ENCODE measurements at places on chromosomes 5 and 9.

- peak; percentile 5 for DNase-seq
These were observed 1275.4 kb upstream of the CDH18 start for GRCh38 chr5:21263361-21263760.

DNA sequence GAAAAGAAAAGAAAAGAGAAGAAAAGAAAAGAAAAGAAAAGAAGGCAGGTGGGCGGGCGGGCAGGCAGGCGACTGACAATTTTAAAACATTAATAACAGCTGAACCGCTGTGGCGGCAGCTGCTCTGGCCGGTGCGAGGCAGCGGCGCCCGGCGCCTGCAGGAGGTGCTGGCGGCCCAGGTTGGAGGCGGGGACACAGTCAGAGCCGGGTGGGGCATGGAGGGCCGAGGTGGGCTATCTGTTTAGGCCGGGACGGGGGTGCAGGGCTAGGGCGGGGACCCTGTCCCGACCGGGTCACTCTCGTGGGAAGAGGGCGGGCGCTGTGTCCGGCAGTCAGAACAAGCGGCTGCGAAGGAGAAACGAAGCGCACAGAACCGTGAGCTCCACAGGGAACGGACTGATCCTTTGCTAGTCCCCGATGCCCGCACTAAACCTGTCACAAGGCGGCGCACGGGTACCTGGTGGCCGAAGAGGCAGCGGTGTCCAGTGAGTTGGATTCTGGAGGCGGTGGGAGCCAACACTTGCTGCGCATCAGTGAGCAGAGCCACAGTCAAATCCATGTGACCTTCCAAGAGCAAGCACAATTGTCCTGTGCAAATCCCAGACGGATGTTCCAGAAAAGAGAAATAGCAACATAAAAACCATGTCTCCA lies 13.6 kb upstream of the ALDOB start:
- DNase-seq: no peak

DNA sequence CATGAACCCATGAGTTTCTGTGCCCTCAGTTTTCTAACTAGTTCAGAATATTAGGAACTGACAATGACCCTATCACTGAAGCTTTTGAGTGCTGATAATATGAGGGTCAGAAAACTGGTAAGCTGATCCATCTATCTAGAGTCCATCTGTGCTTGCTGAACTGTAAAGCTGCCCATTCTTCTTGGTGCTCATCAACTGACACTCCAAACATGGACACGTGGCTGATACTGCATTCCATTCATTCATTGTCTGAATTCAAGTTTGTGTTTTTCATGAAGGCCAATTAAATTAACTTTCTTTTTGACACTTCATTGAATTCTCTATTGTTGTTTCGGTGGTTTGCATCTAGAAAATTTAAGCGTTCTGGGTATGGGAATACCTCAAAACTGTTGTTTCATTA lies 17.6 kb downstream of the NREP start:
- DNase-seq: no peak

- no peak for DNase-seq
These were observed 111.4 kb downstream of the CCDC192 start for GRCh38 chr5:127814588-127814973.

DNA sequence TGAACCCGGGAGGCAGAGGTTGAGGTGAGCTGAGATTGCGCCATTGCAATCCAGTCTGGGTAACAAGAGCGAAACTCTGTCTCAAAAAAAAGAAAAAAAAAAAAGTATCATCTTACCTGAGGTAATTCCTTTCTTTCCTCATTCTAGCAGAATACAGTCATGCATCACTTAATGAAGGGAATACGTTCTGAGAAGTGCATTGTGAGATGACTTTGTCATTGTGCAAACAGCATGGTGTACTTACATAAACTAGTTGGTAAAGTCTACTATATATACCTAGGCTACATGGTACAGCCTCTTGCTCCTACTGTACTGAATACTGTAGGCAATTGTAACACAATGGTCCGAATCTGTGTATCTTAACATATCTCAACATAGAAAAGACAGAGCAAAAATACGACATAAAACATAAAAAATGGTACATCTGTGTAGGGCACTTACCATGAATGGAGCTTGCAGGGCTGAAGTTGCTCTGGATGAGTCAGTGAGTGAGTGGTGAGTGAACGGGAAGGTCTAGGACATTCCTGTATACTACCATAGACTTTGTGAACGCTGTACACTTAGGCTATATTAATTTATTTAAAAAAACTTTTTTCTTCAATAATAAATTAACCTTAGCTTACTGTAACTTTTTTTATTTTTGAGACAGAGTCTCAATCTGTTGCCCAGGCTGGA lies 100.4 kb downstream of the GLDC start:
- no peak for DNase-seq

GRCh38 chr9:91755761-91756509 lies 194.1 kb downstream of the ROR2 start:
- DNase-seq: no peak

DNA sequence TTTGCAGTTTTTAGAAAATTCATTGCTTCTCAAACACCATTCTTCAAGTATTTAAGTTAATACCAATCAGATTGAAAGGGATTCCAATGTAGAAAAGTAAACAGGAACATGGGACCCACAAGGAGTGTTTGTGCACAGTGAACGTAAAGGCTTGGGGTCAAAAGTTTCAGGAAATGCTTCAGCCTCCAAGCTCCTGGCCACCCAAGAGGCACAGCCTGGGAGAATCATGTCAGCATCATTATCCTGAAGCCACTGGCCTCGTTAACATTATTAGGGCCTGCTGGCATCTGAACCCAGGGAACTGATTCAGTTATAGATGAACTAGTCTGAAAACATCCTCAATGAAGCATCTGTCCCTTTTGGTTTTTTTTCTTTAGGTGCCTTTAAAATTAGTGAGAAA lies 122.9 kb downstream of the NXNL2 start:
- no peak for DNase-seq

DNA sequence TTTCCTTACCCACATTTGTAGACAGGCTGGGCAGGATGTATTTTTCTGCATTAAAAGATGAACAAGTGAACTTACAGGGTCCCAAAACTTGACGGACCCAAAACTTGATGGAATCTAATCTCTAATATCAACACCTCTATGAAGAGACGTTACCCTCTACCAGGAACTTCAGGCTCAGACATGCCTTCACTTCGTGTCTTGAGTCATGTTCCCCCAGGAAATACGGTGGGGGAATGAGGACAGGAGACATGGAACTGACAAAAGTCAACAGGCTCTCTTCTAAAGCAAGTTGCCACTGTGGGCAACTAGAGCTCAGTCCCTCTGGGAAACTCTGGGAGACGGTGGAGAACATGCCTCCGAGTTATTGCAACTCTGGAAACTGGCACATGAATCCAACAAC lies 196.1 kb downstream of the PAPPA start:
- no peak for DNase-seq

GRCh38 chr5:112795944-112796678 lies 58.4 kb downstream of the APC start:
- DNase-seq: no peak

DNA sequence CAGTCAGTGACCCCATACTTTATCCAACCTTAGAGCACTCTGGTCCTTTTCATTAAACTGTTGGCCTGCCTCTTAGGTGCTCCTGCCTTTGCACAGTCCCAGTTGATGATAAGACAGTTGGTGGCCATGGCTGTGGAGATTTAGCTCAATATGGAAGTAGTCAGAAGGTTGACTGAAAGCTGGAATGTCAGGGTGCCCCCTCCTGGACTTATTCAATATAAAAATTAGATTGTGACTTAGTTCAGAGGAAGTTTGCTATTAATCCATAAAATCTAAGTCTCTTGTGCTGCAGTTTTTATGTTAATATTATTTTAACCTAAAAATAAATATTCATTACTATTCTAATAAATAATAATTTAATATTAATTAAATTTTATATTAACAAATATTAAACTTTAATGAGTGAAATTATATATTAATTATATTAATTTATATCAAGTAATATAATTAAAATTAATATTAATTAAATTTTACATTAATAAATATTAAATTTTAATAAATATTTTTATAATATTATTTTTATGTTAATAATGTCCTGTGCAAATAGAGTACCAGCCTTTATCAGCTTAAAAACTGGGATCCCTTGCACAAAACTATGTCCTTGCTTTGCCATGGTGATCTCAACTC lies 77.7 kb upstream of the ADAMTSL1 start:
- DNase-seq: peak; percentile 13

- no peak for DNase-seq
These were observed 100.6 kb downstream of the KIAA0825 start for GRCh38 chr5:94517490-94518488.

GRCh38 chr9:6893350-6894131 lies 135.8 kb downstream of the KDM4C start:
- no peak for DNase-seq

DNA sequence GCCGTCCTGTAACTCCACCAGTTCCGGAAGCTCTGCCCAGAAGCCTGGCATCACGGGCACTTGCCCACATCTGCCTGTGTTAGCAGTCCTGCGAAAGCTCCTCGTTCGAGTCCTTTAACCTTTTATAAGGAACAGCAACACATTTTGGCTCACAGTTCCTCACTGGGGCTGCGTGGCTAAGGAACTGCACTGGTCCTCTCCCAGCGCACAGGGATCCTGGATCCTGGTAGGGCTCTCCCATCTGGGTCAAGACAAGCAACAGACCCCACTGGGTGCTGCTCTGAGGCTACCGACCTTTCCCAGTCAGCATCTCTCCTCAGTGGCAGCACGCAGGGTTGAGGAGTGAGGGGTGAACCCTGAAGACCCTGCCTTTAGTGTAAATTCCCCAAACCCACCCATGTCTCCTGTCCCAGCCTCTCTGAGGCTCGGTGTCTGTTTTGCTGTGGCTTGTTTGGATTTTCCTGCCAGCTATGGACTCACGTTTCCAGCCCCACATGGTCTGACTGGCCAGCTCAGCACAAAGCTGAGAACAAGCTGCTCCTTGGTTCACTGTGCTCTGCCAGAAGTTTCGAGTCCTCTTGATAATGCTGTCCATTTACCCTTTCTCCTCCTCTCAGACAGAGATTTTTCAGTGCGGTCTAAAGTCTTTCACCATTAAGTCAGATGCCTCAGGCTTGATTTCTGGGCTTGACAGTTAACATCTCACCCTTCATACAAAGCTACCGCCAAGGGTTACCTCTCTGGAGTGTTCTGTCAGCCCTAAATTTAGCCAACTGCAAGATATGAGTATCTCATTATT lies 80.0 kb downstream of the AK8 start:
- peak; percentile 13 for DNase-seq

- no peak for DNase-seq
These were observed 20.0 kb downstream of the MARCHF3 start for GRCh38 chr5:127010362-127010761.

DNA sequence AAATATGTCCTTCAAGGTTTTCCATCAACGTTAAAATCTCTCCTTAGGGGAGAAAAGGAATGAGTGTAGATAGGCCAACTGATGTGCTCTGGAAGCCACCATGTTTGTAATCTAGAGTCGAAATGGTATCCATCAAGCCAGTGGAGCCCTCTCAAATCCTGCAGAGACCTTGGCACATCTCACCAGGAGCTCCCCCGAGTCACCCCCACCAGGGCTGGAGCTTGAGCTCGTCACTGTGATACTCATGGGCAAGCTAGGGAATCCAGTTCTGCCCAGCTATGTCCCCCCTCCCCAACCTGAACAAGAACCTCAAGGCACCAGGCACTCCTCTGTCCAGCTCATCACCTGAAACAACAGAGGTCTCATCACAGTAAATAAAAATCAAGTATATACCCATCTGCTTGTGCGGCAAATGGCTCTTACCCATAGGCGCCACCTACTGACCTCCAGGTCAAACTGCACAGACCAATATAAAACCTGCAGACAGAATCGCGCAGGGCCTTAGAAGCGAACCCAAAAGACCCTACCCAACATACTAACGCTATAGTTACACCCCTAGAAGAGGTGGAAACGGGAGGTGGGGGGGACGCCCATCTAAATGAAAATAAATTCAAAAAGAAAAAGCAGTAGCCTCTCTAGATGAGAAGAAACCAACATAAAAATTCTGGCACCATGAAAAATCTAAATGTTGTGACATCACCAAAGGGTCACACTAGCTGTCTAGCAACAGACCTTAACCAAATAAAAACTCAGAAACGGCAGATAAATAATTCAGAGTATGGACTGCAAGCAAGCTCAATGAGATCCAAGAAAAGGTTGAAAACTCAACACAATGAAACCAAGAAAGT lies 75.0 kb downstream of the TTC39B start:
- no peak for DNase-seq

GRCh38 chr9:89319015-89319905 lies 960 bp downstream of the SECISBP2 start:
- DNase-seq: no peak

- DNase-seq: no peak
These were observed 453.3 kb downstream of the DIRAS2 start for GRCh38 chr9:90189306-90189705.

GRCh38 chr9:9961487-9961886 lies 651.3 kb downstream of the PTPRD start:
- DNase-seq: no peak

DNA sequence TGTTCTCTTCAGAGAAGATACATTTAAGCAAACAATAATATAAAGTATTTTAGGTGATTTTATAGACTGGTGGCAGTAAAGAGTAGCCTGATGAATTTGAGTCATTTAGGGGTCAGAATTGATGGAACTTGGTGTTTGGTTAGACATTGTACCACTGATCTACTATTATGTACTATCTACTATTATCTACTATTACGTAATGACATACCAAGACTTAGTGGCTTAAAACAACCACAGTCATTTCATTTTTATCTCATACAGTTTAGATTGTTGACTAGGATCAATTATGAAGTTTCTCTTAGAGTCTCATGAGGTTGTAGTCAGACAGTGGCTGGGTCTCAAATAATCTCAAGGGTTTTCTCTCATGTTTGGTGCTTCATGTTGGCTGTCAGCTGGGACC lies 54.0 kb downstream of the PPIP5K2 start:
- DNase-seq: no peak

DNA sequence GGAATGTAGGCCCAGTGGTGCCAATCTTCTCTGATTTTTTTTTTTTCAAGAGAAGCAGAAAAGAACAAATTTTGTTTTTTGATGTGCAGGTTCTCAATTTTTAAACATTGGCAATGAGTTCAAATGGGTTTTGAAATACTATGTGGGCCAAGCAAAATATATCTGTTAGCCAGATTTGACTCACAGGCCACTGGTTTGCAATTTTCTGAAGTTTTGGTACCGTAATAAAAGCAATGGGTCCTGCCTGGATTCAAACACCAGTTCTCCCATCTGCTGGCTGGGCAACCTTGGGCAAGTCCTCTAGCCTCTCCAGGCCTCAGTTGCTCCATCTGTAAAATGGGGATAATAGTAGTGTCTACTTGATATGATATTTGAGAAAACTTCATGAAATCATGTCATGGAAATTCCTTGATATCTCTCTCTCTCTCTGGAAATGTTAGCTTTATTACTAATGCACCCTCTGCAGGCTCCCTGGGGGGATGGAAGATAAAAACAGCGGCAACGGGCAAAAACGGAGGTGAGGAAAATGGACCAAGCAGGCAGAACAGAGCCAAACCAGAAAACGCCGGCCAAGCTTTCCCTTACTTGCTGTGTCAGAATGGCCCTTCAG lies 63.4 kb downstream of the SMIM23 start:
- peak; percentile 44 for DNase-seq

Measured in stromal cell of bone marrow (primary cell).